ENCODE measurements at places on chromosomes 16 and 17. TPM values are rescaled to one million over a fixed set of nuclear protein-coding genes. Genes with fewer than 3 reads are reported as not detected.

The EMP2 gene
- total RNA-seq, result 22.5 TPM

The ACBD4 gene
- total RNA-seq, result 18.0 TPM

The MFSD6L gene
- not detected for total RNA-seq

The MEIOC gene
- not detected for total RNA-seq

The NGFR gene
- under 0.01 TPM for total RNA-seq

The MYH2 gene
- total RNA-seq, result not detected

The PPP1R27 gene
- total RNA-seq, result under 0.01 TPM

The BAIAP3 gene
- total RNA-seq, result 0.26 TPM

The OR3A2 gene
- not detected for total RNA-seq

The C1QTNF8 gene
- not detected for total RNA-seq

The LAT gene
- total RNA-seq, result 0.26 TPM

The CXCL16 gene
- 0.83 TPM for total RNA-seq

The SHBG gene
- total RNA-seq, result 0.33 TPM

Measured in fibroblast of lung (primary cell).